ENCODE measurements at places on chromosomes 1 and 21.

DNA sequence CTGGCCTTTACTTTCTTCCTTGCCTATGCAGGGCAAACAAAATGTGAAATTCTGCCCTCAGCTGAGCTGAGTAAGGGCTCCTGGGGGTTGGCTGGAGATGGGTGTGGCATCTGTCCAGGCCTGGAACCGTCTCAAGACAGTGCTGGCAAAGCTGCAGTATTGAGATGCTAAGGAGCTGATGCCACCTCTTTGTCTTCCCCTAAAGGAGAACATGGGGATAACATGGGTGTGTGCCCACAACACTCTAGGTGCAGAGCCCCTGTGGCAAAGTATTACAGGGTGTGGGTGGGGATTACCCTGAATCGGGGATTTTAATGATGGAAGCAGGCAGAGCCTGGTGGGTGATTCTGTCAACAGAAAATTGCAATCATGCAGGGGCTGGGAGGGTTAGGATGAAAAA is 2.5 kb upstream of the ST3GAL3 start:
- peak; percentile 76 for DNase-seq

DNA sequence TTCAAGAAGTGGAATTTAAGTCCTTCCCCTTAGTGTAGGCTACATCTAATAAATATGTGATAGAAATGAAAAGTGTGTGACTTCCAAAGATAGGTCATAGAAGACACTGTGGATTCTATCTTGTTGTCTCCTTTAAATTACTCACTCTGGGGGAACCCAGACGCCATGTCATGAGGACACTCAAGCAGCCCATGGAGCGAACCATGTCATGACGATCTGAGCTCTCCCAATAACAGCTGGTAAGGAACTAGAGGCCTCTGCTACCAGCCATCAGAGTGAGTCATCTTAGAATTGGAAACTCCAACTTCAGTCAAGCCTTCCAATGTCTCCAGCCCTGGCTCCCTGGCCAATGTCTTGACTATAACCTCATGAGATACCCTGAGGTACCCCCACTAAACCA is 6.3 kb downstream of the COA7 start:
- no peak for DNase-seq

DNA sequence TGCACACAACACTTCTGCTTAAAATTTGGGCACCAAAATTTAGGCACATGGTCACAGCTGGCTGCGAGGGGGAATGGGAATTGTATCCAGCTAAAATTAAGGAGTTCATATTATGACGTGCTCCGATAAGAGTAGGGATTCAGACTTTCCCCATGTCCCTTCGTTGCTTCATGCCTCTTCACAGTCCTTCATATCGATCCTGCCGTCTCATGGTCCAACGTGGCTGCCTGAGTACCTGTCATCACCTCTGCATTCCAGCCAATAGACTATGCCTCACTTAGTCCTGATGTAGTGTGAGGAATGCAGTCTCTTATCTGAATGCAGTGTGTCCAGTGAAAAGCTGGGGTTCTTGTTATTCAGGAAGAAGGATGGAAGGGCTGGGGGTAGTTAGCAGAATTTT is 108.6 kb downstream of the SIK1 start:
- DNase-seq, result no peak

GRCh38 chr1:30338765-30339164 is 384.6 kb downstream of the MATN1 start:
- DNase-seq, result no peak

GRCh38 chr1:223840254-223840653 is 5.5 kb downstream of the TP53BP2 start:
- no peak for DNase-seq

DNA sequence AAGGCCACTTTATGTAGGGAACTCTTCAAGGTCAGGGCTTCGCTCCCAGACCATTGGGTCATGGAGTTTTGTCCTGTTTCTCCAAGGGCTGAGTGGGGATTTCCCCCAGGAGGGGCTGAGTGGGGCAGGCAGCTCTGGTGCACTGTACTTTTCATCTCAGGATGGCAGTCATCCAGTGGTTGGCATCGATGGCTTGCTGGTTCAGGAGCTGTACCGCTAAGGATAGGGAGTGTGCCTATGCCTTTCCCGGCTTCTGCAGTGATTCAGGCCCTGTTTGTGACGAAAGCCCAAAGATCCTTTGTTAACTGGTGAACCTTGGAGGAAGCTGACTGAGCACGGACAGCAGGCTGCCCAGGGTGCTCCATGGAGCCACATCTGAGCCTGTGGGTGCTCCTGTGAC is 100.1 kb upstream of the GADD45A start:
- DNase-seq, result no peak

DNA sequence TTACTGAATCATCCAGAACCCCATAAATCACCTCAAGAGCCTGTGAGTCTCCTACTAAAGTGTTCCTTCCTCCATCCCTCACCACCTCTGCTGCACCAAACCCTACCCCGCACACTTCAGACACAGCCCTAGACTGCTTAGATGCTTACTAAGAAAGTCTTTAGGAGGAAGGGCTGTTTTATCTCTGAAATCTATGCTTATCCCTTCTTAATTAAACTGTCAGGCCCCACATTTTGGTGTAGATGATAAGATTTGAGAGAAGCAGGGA is 216.8 kb upstream of the SGIP1 start:
- no peak for DNase-seq

DNA sequence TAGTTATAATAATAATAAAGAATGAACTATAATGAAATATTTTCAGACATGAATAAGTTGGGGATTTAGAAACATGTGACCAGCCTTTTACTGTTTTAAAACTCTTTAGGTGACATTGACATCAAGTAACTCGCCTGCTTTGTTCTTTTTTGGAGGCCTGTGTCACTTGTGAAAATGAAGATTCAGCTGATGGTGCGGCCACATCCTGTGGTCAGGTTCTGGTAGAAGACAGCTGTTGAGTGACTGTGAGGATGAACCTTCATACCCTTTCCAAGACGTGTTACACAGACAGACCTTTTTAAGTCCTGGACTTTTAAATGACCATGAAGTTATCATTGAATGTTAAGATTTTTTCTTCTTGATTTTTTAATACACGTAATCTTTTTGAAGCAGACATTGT is 10.3 kb downstream of the UTS2 start:
- DNase-seq, result no peak

- no peak for DNase-seq
Observed at GRCh38 chr1:1211541-1212441, 2.2 kb downstream of the TNFRSF4 start.

DNA sequence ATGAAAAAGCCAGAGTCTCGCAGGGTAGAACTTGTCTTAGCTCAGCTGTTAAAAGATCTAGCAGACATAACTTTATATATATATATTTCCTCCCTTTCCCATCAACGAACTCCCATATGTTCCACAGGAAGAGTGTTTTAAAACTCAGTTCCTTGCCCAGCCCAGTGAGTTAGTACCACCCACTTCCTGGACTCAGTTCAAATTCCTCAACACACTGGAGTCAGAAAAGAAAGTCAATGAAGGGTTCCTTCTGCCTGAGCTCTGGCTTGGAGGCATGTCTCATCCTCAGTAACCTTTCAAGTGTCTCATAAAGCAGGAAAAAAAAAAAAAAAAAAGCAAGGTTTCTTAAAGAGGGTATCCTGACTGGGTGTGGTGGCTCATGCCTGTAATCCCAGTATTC is 15.6 kb downstream of the TPM3 start:
- peak; percentile 82 for DNase-seq

GRCh38 chr1:931380-932172 is 7.9 kb downstream of the SAMD11 start:
- DNase-seq, result no peak

Measured in foreskin fibroblast (primary cell).